ENCODE measurements at places on chromosomes 1 and 21.

DNA sequence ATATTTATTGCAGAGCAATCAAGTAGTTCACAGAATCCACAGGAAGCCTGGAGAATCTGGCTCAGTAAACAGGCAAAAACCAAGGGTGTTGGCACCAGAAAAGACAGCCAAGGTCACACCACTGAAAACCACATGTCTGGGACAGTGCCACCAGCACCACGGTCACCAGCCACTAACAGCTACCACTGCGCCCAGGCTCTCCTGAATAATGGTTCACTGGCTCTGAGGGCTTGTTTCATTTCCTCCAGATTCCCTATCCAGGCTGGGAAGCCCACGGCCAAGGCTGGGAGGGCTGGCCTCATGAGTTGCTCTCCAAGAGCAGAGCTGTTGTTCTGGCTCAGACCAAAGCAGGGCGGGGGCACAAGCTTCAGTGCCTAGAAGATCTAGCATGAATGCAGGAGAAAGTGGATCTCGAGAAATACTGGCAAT, 54.5 kb upstream of the PTGFRN start:
- DNase-seq: no peak

DNA sequence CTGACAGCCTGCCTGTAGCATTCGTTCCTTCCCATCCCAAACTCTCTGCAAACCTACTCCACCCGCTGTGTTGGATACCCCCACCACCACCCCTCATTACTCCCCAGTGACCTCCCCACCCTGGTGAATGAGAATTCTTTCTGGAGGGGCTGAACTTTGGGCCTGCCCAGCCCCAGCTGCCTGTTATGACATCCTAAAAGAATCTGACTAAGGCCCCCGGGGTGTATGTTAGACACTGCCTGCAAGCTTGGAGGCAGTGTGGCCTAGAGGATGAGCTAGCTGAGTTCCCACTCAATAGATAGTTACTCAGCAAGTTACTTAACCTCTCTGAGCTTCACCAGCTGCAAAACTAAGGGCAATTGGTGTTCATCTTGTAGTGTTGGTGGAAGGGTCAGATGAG, 110.2 kb upstream of the FGGY start:
- no peak for DNase-seq

GRCh38 chr1:234975122-234975940, 153.3 kb downstream of the TOMM20 start:
- no peak for DNase-seq

- no peak for DNase-seq
These were observed 348.2 kb downstream of the MATN1 start for GRCh38 chr1:30375156-30375555.

GRCh38 chr1:16888860-16889816, 6.6 kb upstream of the RNU1-2 start:
- peak; percentile 41 for DNase-seq

DNA sequence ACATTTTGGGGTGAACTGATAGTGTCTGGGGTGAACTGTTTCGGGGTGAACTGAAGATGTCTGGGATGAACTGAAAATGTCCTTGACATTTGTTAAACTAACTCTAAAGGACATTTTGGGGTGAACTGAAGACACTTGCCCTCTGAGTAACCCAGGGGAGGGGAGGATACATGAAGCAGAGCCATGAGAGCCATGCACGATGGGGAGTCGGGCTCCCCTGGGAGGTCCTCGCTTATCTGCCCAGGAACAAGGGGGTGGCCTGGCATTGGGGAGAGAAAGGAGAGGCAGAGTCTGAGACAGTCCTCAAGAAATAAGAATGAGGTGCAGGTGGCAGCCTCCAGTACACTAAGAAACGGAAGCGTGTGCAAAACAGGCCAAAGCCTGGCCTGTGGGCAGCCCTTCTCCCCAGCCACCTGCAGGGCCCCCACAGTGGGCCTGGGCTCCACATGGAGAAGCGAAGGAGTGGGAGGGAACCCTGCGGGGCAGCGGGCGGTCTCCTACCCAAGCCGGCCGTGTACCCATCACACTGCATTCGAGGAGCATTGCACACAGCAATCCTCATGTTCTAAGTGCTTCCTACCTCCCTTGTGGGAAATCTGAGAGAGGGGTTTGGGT, 24.2 kb downstream of the RSPH1 start:
- no peak for DNase-seq

DNA sequence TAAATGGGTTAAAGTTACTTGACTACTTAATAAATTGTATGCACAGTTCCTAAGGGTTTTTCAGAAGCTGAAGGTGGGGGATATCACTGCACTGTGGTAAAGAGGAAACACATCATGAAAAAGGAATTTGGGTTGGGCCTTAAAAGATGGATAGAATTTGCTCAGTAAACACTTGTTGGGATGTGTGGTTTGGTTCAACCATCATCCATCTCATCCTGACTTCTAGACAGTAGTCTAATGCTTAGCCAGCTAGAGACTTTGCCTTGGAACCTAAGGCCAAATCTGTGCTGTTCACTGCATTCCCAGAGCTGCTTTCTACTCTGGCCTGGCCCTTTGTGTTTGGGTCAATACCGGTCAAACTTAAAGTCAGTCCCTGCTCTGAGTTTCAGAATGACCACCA, 30.6 kb downstream of the LY9 start:
- DNase-seq: no peak

- DNase-seq: no peak
These were observed 3.7 kb downstream of the LENEP start for GRCh38 chr1:154996966-154997701.

DNA sequence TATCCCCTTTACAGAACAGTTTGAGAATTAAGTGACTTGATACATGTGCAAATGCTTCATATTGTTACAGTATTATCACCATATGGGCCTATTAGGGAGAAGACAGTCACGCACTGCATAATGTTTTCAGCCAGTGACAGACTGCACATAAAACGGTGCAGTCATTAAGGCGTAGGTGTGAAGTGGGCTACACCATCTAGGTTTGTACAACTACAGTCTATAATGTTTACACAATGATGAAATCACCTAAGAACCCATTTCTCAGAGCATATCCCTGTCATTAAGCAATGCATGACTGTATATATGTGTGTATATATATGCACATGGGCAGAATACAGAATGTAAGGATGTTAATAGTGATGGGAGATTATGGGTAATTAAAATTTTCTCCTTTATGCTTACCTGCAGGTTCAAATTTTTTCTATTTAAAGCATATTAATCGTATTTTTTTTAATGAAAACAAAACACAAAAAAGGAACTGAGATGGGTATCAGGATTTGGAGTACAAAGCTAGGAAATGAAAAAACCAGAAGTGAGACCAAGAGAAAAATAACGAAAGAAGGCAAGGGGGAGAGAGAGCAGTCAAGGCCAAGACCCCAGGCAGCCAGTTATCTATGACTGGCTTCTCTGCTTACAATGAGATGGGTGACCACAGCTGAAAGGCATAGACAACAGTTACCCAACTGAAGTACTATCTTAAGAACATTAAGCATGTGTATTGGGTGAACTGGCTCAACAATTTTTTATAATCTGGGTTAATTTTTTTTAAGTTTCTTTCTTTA, 122.9 kb upstream of the DAB1 start:
- no peak for DNase-seq

GRCh38 chr1:92459871-92460320, 26.8 kb downstream of the GFI1 start:
- DNase-seq: no peak

Measured in NCI-H1436 (cell line).